ENCODE measurements at places on chromosomes 6 and 20. TPM values are rescaled to one million over a fixed set of nuclear protein-coding genes. Genes with fewer than 3 reads are reported as not detected.

Gene MCHR2
- not detected for polyA plus RNA-seq

Gene LTB
- polyA plus RNA-seq, result 832 TPM

Gene SNAP91
- polyA plus RNA-seq, result not detected

Gene PGBD1
- 0.55 TPM for polyA plus RNA-seq

Gene GPX5
- not detected for polyA plus RNA-seq

Gene UNC5CL
- polyA plus RNA-seq, result 4.5 TPM

Gene FAM83C
- not detected for polyA plus RNA-seq

Gene OTOR
- polyA plus RNA-seq, result not detected

Gene TBC1D22B
- polyA plus RNA-seq, result 5.3 TPM

Gene ENPP3
- 0.18 TPM for polyA plus RNA-seq

Gene LY6G6C
- polyA plus RNA-seq, result 0.13 TPM

Gene CNKSR3
- polyA plus RNA-seq, result not detected

Gene GABRR1
- polyA plus RNA-seq, result not detected

- DNase-seq, result no peak
Observed at GRCh38 chr6:110329348-110329713, 28.8 kb downstream of the METTL24 start.

DNA sequence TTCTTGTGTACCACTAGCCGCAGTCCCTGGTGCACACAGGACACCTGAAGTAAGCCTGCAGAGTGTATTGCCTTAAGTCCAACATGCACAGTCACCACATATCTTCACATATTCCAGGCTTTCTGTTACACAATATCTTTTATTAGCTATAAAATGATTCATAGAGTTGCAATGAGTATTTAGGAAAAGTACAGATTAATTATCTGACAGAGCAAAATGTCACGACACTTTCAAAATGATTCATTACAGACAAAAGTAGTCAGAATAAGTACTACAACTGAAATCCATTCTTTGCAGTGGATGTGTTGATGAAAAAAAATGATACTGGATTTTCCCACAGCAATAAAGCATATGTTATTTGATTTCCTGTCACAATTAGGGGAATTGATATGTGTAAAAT is 199.5 kb upstream of the ASCC3 start:
- DNase-seq, result no peak

GRCh38 chr6:34374069-34374468 is 18.4 kb downstream of the NUDT3 start:
- DNase-seq, result peak; percentile 44

DNA sequence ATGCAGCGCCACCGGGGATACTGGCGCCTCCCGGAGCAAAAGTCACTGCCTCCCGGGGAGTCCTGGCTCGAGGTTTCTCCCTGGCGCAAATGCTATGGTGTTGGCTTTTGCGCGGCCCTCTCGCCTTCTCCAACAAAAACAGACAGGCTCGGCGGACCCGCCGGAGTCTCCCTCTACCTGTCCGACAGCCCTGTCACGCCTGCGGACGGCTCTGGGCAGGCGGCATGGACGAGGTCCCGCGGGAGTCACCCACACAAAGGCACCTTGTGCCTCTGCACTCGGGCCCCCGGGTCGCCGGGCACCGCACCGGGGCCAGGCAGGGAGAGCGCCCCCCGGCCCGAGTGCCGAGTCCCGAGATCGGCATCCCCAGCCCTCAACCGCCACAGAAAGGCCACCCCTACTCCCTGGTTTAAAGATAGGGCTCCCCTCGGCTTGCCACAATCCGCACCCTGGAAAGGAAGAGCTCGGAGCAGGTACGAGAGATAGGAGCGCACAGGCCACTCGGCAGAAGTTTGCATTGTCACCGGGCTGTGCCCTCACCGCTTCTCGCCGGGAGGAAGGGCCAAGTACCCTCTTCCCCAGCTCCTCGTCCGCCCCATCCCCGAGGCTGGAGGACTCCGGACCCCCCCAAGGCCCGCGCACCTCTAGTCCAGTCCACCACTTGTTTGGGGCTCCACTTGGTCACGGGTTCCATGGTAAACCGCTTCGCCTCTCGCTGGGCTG is 903 bp downstream of the CNKSR3 start:
- DNase-seq, result no peak

DNA sequence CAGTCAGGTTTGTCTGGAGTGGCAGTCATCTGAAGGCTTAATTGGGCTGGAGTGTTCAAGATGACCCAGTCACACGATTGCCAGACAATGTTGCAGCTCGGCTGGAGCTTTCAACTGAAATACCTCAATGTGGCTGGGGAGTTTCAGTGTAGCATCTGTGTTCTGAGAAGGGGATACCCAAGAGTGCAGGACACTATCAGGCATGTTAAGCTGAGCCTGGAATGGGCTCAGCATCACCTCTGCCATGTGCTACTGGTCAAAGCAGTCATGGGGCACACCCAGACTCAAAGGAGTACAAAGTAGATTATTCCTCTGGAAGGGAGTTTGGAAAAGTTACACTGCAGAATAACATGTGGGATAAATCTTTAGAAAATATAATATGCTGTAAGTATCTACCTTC is 363.9 kb downstream of the KIF16B start:
- DNase-seq, result no peak

DNA sequence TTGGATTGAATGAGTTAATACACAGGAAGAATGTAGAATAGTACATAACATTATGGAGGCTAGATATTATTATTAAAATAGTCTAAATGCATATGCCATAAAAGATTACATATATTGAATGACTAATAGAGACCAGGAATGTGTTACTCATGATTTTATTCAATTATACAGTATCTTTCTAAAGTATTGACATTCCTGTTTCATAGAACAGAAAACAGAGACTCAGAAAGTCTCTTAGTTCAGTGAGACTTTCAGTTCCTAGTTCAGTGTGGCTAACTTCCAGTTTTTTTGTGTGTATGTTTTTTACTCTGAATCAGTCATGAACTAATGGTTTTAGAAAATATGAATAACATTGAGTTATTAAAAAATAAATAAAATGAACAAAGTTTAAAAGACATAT is 34.6 kb upstream of the TMEM244 start:
- DNase-seq, result peak; percentile 17

DNA sequence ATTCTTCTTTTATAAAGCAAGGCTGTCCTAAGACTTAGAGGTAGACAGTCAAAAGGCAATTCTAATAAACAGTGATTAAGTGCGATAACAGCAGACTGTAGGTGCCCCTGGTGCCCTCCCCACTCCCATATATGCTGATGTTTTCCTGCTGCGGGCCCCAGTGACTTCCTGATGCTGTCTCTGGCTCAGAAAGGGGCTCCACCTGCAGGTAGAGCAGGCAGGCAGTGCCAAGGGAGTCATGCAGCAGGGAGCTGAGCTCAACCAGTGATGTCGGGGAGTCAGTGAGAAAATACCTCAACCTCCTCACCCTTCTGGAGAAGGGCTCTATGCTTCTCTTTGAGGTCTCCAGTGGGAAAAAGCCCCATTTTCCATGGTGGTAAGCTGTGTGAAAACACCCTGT is 126.7 kb upstream of the SSTR4 start:
- no peak for DNase-seq
